ENCODE measurements at places on chromosomes 6 and 20.
A peak's percentile ranks its signal among the peaks of the same experiment; 100 is the strongest.

DNA sequence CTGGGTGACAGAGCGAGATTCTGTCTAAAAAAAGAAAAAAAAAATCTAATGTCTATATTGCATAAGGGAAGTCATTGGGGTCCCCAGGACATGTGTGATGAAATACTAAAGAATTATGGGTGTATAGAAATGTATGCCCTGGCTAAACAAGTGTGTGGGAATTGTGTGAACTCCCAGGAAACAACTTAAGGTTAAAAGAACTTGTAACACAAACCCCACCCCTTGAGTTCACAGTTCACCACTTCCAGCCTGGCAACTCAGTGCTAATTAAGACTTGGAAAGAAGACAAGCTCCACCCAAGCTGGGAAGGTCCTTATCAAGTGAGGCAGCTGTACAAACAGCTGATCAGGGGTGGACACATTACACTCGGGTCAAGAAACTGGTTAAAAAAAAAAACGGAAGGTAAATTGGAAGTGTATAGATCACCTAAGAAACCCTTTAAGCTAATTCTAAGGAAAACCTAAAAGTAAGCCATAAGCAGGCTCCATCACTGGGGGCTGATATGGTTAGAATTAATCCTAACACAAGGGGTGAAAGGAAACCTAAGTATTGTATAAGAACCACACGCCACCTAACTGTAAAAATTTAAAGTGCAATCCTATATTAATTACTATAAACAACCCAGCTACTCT is 25.2 kb downstream of the HLA-A start:
- peak; percentile 21 for DNase-seq

- no peak for DNase-seq
These were observed 11.0 kb downstream of the TREM1 start for GRCh38 chr6:41275489-41275888.

DNA sequence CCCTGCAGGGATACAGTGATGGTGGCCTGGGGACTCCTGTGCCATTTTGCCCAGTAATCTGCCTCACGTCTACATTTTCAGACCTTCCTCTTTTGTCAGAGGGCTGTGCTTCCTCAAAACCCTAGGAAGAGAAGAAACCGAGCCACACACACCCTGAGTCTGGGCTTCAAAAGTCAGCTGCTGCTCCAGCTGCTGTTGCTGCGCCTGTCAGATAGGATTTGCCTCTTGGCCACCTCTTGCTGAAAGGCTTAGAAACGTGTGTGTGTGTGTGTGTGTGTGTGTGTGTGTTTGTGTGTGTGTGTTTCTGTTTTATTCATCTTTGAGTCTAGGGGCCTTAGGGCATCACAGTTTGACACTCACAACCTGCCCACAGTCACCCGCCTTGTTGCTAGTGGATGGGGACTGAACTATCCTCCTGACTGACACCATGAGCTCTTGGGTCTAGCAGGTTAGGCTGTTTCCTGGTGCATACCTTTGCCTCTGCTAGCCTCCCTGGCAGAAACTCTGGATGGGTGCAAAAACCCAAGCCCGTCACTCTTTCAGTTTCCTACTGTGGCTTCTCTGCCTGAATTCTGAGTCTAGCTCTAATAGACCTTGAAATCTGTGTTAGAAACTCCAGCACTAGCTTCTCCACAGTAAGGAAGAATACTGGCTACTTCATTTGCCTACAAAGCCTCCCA is 94.9 kb upstream of the CEP85L start:
- no peak for DNase-seq

GRCh38 chr6:16706911-16707783 is 54.1 kb downstream of the ATXN1 start:
- DNase-seq = no peak

GRCh38 chr20:59891581-59891980 is 41.9 kb downstream of the SYCP2 start:
- DNase-seq = no peak

DNA sequence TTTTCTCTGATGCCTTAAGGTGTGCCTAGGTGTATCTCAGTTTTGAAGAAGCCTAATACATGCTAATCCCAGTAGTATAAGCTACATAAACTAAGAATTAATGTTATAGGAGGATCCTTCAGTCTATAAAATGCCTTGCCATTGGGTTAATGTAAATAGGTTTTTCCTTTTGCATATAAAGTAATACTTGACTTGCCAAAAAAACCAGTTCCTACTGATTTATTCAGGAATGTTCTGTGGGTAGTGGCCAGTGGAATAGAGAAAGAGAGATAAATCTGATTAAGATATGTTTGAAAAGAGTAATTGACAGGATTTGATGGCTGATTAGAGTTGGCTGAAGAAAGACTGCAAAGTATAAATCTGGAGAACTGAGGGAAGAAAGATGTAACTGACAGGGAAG is 273.4 kb downstream of the ZFAND3 start:
- no peak for DNase-seq

DNA sequence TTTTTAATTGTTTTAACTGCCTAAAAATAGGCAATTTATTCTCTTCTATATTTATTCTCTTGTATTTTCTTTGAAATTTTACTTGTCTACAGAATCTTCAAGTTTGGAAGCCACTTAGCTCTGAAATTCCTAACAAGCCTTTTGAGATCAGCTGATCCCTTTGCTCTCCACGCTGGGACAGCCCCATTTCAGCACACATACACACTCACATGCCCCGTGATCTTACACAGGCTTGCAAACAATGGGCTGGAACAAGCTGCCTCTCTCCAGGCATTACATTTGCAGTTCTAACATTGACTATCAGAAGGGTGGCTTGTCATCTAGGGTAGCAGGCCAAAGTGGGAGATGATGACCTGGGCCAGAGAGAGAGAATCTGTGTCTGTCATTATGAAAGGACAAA is 62.1 kb upstream of the RAB32 start:
- no peak for DNase-seq

GRCh38 chr20:56750430-56750829 is 121.3 kb downstream of the TFAP2C start:
- DNase-seq = no peak

GRCh38 chr20:61066526-61066925 is 185.5 kb upstream of the CDH4 start:
- DNase-seq = no peak

DNA sequence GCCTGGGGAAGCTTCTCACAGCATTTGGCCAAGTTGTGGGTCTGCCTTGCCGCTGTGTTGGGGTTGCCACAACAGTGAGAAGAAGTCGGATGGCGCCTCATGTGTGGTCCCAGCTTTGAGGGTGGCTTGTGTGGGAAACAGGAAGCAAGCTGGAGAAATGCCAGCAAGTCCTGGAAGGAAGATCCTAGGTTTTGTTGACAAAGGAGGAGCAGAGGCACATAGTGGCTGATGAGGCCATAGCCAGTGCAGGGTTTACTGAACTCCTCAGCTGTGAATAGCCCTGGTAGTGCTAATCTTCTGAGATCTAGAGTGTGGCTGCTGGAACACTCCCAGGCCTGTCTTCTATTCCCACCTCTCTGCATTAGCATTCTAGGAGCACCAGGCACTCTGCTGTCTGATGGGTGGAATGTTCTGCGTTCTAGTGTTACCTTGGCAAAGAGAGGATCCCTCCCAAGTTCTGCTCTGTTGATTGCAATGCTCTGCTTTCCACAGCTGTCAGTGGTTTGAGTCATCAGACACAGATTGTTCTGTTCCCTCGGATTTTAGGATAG is 25.2 kb downstream of the SNPH start:
- DNase-seq = no peak

DNA sequence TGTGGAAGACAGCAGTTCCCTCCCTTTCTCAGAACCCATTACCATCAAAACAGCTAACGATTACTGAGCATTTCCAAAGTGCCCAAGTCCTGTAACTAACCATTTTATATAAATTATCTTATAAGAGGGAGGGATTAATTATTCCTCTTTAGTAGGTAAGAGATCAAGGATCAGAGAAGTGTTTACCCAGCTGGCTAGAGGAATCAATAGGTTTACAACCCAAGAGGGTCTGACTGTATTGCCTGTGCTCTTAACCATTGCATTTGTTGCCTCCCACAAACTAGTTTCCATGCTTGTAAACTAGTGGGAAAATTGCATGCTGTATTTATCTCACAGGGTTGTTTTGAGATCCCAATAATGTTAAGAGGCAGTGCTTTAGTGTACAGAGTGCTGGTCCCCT is 3.7 kb upstream of the DBNDD2 start:
- peak; percentile 37 for DNase-seq

DNA sequence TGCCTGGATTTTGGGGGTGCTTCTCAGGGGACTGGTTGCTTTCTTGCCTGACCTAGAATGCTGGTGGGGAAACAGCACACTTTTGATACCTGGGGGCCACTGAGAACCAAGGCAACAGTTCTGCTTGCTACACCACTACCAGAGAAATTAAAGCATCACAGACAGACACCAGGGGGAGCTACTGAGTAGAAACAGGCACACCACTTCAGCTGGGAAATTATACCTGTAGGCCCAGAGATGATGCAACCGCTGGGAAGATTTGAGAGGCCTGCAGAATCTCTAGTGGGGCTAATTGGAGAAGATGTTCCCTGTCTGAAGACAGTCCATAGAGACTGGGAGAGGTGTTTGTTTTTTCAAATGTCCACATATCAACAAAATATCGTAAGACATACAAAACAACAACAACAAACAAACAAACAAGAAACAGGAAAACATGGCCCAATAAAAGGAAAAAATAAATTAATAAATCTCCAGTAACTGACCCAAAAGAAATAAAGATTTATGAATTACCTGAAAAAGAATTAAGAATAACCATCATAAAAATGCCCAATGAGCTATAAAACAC is 129.4 kb upstream of the RIN2 start:
- peak; percentile 44 for DNase-seq

DNA sequence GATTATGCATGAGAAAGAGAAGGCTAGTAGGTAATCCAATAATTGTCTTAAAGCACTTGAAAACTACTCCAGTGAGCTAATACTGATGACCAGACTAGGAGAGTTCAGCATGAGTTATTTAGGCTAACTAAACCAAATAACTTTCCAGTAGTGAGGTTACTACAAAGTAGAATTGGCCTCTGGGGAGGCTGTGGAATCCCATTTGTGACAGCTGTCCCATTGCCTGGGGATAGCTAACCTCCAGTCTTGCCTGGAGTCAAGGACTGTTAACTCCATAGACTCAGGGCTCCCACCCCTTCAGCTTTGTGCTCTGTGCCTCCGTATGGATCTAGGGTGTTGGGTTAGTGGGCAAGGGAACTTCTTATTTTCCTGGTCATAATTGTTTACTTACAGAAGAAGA is 51.0 kb downstream of the KCNQ5 start:
- DNase-seq = no peak

DNA sequence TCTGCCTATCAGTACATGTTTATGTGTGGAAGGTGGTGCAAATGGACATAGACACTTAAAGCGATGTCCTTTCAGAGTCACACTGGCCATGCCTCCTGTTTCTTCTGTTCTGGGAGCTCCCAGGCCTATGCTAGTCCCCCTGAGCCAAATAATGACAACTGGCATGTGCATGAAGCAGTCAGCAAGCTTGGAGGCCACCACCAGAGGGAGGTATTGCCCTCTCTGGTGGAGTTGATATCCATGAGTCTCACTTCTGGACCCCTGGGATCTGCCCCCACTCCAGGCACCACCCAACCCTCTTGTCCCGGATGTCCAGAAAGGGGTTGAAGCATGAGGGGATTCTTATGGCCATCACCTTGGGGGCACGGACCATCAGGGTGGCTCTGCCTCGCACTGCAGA is 172.2 kb downstream of the AIG1 start:
- DNase-seq = no peak

- DNase-seq = no peak
These were observed 17.0 kb downstream of the RNASET2 start for GRCh38 chr6:166939345-166939744.

GRCh38 chr20:58889798-58890517 is 37.4 kb downstream of the GNAS start:
- DNase-seq = no peak

GRCh38 chr20:6265204-6265904 is 142.5 kb upstream of the FERMT1 start:
- no peak for DNase-seq

- DNase-seq = no peak
These were observed 35.1 kb downstream of the SNRNP48 start for GRCh38 chr6:7624796-7625710.

GRCh38 chr6:157069585-157069984 is 253.7 kb downstream of the TMEM242 start:
- no peak for DNase-seq

DNA sequence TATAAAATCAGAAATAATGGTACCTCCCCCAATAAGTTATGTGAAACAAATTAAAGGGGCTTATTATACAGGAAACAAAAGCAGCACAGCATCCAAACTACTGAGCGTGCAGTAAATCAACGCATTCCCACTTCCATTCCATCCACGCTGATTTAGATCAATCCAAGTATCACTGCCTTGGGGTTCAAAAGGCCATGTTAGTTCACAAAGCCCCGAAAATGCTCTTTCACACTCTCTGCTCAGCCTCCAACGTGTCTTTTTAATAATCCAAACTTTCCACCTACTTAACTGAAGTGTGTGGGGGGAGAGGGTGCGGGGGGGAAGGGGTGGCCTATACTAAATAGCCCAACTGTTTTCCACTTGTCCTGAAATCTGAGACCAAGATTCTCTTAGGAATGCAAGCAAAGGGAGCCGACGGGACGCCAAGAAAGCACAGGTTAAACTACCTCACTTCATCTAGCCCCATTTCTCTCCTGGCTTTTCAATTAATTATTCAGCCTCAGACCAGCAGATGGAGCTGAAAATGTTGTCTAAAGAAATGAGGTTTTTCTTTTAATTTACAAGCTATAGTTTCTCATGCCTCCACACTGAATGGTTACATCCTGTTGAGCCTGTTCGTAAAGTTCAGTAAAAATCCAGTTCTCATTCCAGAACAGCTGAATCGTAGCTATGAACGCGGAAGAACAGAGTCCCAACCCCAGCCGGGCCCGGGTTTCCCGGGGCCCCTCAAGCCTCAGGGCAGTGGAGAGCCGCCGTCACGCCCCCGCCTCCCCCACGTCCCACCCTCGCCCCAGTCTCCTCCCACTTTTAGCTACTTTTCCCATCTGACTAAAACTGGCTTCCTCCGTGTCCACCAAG is 1.0 kb upstream of the NXT1 start:
- peak; percentile 42 for DNase-seq

DNA sequence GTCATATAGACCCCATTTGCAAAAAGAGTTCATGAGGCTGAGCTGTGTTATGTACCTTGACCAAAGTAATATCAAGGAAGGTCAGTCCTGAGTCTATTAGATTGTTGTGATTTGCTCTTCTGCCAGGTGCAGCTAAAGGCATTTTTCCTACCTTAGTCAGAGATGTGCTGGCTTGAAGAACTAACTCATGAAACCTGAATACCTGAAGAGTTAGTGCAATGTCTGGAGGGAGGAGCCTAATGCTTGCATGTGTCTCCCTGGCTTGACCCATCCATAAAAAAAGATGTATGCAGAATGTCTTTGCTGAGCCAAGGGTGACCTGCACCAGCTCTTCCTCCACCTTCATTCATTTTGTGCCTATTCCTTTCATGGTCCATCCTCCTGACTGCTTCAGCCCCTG is 742.0 kb downstream of the KIF16B start:
- DNase-seq = no peak
